NAMALWA (cell line): ENCODE measurements at places on chromosomes 3 and 15.

DNA sequence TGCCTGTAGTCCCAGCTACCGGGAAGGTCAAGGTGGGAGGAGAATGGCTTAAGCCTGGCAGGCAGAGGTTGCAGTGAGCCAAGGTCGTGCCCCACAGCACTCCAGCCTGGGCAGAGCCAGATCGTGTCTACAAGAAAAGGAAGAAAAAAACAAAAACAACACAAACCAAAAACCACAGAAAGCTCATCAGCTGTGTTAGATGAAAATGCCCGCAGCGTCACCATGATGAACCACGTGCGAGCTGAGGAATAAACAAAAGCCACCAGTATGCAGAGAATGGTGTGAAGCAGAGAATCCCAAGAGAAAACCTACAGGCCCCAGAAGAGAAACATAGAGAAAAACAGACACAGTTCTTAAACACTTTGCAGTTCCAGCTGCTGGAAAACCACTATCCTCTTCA is 19.7 kb upstream of the TM4SF19 start:
- no peak for DNase-seq

GRCh38 chr15:39474657-39475056 is 106.2 kb upstream of the THBS1 start:
- no peak for DNase-seq

DNA sequence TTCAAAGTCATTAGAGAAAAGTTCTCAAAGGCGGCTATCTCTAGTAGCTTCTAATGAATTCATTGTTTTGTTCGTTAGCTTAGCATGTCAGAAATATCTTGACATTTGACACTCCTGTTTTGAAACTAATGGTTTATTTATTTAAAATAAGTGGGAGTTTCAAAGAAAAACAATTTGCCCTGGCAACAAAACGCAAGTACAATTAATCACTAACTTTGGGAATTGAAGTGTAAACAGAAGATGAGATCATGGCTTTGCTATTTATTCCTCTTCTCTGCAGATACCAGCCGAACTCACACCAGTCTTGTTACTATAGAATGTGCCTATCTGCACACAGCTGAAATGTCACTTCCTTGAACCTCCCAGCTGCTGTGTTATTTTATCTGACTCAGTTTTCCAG is 27.5 kb downstream of the MASP1 start:
- no peak for DNase-seq

DNA sequence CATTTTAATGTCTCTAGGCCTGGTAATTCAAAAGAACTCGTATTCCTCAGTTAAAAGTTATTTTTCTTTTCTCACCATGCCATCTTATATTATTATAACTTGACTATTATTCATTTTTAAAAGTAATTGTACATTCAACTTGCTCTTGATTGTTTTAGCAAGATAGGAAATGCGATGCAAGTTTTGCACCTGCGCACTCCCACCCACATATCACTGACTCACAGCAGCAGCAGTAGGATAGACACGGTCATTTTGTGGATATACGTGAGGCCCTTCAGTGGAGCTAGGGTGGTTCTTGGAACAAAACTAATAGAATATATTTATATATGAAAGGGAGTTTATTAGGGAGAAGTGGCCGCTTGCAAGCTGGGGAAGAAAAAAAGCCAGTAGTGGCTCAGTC is 95.5 kb upstream of the UBE3A start:
- no peak for DNase-seq

GRCh38 chr15:27889258-27889657 is 209.9 kb downstream of the OCA2 start:
- no peak for DNase-seq

DNA sequence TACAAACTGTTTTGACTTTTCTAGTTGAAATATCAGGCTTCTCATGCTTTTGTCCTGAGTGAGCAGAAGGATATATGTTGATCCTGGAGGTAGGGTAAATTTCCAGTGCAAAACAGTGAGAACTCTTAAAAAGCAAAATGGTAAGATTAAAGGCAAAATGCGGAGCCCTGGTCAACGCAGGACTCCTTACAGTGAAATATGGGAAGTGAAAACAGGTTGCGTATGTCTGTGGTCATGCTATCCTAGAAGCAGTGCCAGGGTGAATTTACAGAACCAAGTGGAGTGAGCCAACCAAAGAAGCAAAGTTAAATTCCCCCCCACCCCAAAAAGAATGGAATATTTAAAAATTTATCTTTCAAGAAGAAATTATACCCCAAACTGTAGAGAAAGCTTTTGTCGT is 256.4 kb downstream of the NR2F2 start:
- peak; percentile 3 for DNase-seq

- DNase-seq = no peak
Observed at GRCh38 chr3:149417727-149418126, 40.3 kb upstream of the TM4SF1 start.

DNA sequence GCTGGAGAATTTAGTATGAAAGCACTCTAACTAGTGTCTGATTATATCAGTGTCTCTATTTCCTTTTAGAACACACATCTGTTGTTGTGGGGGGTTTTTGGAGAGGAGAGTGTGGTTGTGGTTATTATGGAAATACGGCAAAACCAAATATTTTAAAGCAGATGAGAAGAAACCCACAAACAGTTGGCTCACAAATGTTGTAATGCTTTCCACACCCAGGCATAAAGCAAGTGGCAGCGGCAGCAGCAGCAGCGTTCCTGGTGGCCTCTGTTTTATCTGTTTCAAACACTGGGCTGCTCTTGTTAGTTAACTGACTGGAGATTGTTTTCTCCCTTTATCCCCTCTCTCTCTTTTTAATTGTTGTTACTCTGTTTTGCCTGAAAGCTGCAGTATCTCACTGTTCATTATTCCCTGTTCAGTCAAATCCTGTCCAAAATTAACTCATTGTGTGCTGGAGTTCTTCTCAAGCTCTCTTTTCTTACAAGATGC is 1045.5 kb upstream of the NR2F2 start:
- no peak for DNase-seq

DNA sequence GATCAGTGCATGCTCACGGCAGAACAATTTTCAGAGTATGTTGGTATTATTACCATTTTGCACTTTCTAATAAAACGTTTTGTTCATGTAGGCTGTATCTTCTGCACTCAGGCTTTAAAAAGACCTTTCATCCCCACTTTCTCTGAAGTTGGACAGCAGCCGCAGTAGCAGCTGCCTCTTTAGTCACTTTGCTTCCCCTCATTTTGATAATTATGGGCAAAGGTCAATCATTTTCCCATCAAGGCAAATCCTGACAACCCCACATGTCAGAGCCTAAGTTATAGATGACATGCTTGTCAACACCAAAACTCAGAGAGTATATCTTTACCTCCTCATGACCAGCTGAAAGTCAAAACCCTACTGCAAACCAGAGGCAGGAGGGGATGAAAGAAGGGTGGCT is 99.7 kb downstream of the ROBO2 start:
- no peak for DNase-seq

DNA sequence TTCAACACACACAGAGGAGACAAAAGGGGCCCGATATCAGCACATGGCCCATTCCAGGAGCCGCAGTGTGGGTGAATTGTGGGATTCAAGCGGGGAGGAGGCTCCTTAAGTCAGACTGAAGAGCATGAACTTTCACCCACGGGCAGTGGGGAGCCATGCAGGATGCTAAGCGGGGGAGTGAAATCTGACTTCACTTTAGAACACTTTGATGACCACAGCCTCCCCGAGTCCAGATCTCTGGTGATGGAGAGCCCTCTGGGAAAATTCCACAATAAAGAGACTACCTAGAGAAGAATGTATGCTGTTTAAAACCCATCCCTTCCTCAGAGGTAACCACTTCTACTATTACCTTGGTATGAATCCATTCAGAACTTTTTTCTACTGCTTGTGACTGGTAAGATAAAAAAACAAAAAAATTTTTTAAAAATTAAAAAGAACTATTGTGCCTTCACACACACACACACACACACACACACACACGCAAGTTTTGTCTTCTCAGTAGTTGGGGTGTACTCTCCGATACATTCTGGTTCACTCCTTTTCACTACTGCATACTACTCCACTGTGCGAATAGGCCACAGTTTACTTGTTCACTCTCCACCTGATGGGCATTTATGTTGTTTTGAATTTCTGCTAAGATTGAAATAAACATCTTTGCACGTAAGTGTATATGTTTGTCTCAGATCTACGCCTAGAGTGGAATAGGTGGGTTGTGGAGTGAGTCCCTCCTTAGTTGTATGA is 2.0 kb upstream of the H1-8 start:
- DNase-seq = no peak

GRCh38 chr3:15610082-15610759 is 8.7 kb downstream of the BTD start:
- DNase-seq = no peak

DNA sequence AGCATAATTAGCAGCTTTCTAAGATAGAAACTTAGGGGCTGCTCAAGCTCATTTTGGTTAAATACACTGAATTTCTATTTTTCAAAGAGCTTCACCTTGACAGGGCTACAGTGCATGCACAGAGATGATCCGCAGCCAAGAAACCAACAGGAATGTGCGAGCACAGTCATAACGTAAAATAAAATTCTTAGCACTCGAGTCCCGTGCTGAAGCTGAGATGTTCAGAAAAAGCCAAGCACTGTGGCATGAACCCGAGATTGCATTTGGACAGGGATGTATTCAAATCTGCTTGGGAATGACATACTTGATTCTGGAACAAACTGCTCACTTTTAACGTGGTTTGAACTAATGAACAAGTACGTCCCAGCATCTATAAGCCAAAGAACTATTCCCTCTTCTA is 340.3 kb downstream of the FOXP1 start:
- DNase-seq = no peak
